ENCODE measurements at places on chromosomes 16 and 17. TPM values are rescaled to one million over a fixed set of nuclear protein-coding genes. Genes with fewer than 3 reads are reported as not detected.

The ABCA10 gene
- total RNA-seq: 2.8 TPM

The SLC47A1 gene
- 0.26 TPM for total RNA-seq

The CDRT15L2 gene
- not detected for total RNA-seq

The GAST gene
- total RNA-seq: not detected

The C1QTNF1 gene
- total RNA-seq: 45.2 TPM

The TNK1 gene
- 0.66 TPM for total RNA-seq

The RFNG gene
- 38.5 TPM for total RNA-seq

The CORO6 gene
- 19.3 TPM for total RNA-seq

The PLEKHM1 gene
- total RNA-seq: 27.9 TPM

The TNFRSF17 gene
- total RNA-seq: not detected

The RHBDL1 gene
- total RNA-seq: 2.6 TPM

The MT4 gene
- total RNA-seq: not detected

The KRT39 gene
- 0.33 TPM for total RNA-seq

The HYDIN gene
- total RNA-seq: 1.3 TPM

The C17orf50 gene
- total RNA-seq: not detected

The B4GALNT2 gene
- total RNA-seq: under 0.01 TPM

The TBX2 gene
- total RNA-seq: 98.1 TPM

The SEPTIN12 gene
- not detected for total RNA-seq

The ZNF469 gene
- total RNA-seq: 1.3 TPM

The OR1F1 gene
- total RNA-seq: not detected

The EFCAB3 gene
- not detected for total RNA-seq

The LRRC37A gene
- total RNA-seq: 1.0 TPM

The C17orf107 gene
- 1.8 TPM for total RNA-seq

The RBFOX1 gene
- not detected for total RNA-seq

The OMG gene
- total RNA-seq: 26.8 TPM

The KCNG4 gene
- not detected for total RNA-seq

The RASD1 gene
- total RNA-seq: 0.26 TPM

The CA7 gene
- total RNA-seq: not detected

The RNU2-1 gene
- total RNA-seq: not detected

The TEKT1 gene
- total RNA-seq: not detected

The ZNF423 gene
- 0.17 TPM for total RNA-seq

The FBXO39 gene
- total RNA-seq: 0.66 TPM

The CX3CL1 gene
- total RNA-seq: not detected

The OTOP3 gene
- total RNA-seq: not detected

The FASN gene
- 85.0 TPM for total RNA-seq

The KRTAP3-3 gene
- not detected for total RNA-seq

The TOX3 gene
- not detected for total RNA-seq

The CNTD1 gene
- 0.26 TPM for total RNA-seq

The TP53TG3F gene
- not detected for total RNA-seq

The CD68 gene
- total RNA-seq: 16.2 TPM

The ENPP7 gene
- not detected for total RNA-seq

The NOG gene
- total RNA-seq: 0.99 TPM

The ALDH3A1 gene
- total RNA-seq: 0.17 TPM

The DRC7 gene
- under 0.01 TPM for total RNA-seq

The TSPAN10 gene
- total RNA-seq: 3.0 TPM

The HEATR9 gene
- not detected for total RNA-seq

The TK2 gene
- total RNA-seq: 57.5 TPM

The IRX6 gene
- total RNA-seq: not detected

The PRR29 gene
- 0.26 TPM for total RNA-seq

The CCL4 gene
- not detected for total RNA-seq

The CSH2 gene
- total RNA-seq: not detected

The SLC13A2 gene
- total RNA-seq: not detected

The CCL2 gene
- total RNA-seq: 42.9 TPM

The FGF11 gene
- 0.33 TPM for total RNA-seq

The HCRT gene
- not detected for total RNA-seq

The GCGR gene
- total RNA-seq: not detected

The KRT9 gene
- total RNA-seq: not detected

The HOXB7 gene
- total RNA-seq: 6.4 TPM

The SPATA22 gene
- total RNA-seq: 0.17 TPM

The NACA2 gene
- total RNA-seq: not detected

All from fibroblast of lung (primary cell).